ENCODE measurements at places on chromosomes 6 and 20. TPM values are rescaled to one million over a fixed set of nuclear protein-coding genes. Genes with fewer than 3 reads are reported as not detected.

Gene C20orf141
- not detected for polyA plus RNA-seq

Gene PRR18
- polyA plus RNA-seq: not detected

Gene PRKN
- 2.4 TPM for polyA plus RNA-seq

Gene TMC2
- not detected for polyA plus RNA-seq

Gene GPR63
- polyA plus RNA-seq: not detected

Gene PI3
- not detected for polyA plus RNA-seq
